Activated CD4-positive, alpha-beta T cell treated with anti-CD3 and anti-CD28 coated beads for 1 hour (primary cell): ENCODE measurements at places on chromosomes 12 and 14.

DNA sequence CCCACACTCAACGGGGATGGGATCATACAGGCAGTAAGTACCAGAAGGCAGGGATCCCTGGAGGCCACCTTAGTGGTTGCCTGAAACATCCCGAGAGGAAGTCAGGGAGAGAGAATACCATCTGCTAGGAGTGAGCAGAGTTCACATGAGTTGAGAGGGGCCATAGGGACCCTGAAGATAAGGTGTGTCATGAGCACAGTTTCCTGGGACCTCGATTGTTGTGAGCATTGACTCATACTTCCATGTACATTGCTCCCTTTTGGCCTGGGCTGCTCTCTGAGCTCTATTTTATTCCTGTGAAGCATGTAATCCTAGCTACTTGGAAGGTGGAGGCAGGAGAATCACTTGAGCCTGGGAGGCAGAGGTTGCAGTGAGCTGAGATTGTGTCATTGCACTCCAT, 120.5 kb downstream of the TBC1D30 start:
- DNase-seq, result no peak

DNA sequence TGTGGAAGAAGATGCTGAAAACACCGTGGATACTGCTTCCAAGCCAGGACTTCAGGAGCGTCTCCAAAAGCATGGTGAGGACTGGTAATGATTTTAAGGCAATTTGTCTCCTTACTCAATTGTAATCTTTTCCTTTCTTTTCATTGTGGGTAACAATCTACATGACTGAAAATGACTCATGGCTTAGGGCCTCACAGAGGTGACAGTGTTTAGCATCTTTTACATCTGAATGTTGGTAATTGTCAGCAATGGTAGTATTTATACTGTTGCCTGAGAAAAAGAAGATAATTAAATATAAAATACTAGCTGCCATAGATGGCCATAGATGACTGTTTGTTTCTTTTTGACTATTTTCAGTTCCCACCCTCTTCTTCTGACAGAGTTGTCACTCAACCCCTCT, 31.6 kb downstream of the TULP3 start:
- DNase-seq, result no peak

GRCh38 chr12:93460902-93461301, 6.4 kb upstream of the MRPL42 start:
- no peak for DNase-seq

DNA sequence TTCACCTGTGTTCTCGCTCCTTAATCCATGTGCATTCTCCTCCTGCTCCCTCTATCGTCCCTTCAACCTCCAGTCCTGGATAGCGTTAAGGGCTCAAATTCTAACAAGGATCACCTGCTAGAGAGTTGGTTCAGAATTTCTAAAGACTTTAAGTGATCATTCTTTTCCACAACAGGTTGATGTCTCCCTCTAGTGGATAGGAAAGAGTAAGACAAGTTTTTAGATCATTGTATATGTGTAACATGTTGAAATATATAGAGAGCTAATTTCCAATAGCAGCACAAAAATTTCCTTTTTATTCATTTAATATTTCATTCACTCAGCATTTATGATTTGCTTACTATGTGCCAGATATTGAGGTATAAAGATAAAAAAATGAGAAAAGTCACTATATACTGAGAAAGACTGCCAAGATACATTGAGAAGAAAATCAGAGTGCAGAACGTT, 9.3 kb upstream of the ESR2 start:
- DNase-seq, result no peak

- DNase-seq, result no peak
These were observed 132.5 kb downstream of the GPR135 start for GRCh38 chr14:59332727-59333126.

DNA sequence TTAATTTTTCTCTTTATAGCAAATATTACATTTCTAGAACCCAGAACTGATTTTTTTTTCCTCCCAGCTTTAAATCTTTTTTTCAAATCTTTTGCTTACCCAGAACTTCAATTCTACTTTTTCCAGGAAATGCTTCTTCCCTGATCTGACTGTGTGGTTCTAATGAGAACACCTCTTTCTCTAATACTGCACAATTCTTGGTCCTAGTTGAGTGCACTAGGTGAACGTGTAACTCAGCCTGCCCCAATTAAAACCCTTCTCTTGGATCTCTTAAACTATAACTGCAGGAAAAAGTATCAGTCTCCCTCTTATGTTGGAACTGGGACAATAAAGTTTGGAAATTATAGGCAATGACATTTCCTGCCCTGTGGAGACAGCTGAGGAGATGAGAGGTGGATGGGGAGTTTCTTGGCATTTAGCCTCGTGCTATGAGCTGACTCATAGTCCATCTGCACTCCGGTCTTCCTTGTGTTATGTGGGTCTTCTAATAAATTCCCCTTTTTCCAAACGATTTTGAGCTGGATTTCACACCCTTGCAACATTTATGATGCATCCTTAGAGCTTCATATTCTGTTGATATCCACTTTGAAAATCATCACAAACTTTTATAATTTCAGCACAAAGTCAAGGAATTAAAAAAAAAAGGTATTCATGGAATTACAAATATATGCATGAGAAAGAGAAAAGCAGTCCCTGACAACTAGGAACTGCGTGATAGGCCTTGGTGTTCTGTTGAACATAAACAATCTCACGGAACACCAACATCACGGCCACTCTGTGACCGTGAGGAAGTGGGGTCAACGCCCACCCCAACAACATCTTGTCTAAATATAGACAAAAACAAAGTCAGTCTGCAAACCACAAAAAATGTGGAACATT, 52.4 kb downstream of the BRMS1L start:
- no peak for DNase-seq

DNA sequence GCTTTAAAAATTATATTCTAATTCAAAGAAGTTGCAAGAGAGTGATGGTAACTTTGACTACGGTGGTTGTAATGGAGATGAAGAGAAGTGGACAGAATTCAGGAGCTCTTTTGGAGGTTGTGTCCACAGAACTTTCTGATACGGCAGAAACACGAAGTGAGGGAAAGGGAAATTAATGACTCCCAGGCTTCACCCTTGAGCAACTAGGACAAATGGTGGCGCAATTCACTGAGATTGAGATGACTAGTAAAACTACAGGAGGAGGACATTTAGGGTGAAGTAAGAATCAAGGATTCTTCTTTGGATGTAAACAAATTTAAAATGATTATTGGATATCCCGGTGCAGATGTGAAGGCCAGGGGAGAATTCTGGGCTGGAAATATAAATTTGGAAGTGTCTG, 212.6 kb downstream of the PTPRO start:
- no peak for DNase-seq

DNA sequence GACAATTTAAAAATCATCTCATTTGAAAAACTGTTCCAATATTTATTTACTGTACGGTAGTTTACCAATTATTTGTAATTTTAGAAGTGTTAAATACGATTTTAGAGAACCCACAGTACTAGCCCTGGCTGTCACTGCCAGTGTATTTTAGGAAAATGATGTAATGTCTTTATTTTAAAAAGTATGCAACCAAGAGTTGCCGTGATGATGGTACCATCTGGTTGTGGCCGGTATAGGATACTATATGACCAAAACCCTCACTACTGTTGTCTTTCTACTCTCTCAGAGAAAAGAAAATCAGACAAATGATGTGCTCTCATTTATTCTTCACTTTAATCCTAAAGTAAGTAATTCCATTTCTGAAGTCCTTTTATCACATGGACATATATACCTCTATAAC, 395.0 kb downstream of the FOXG1 start:
- no peak for DNase-seq

DNA sequence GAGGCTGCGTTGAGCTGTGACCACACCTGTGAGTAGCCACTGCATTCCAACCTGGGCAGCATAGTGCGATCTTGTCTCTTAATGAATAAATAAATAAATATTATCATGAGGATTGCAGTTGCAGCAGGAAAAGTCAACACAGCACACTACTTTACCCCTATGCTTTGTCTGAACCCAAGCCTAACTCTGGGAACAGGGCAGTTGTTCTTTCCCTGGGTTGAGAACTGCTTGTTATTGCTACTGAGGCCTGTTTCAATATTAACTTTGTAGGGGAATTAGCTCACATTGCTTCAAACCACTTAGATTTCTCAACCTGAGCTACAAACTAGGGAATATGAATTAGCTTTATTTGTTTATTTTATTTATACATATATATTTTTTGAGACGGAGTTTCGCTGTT, 102.5 kb downstream of the SCN8A start:
- DNase-seq, result no peak

GRCh38 chr14:76672123-76672522, 89.1 kb upstream of the VASH1 start:
- DNase-seq, result no peak

GRCh38 chr14:23319746-23320583, 1.3 kb upstream of the PABPN1 start:
- DNase-seq, result no peak

GRCh38 chr12:124434951-124435805, 132.2 kb downstream of the NCOR2 start:
- no peak for DNase-seq

GRCh38 chr12:116614194-116614915, 55.2 kb downstream of the MAP1LC3B2 start:
- no peak for DNase-seq

- peak; percentile 67 for DNase-seq
These were observed 12.1 kb upstream of the FLVCR2 start for GRCh38 chr14:75566321-75566720.

DNA sequence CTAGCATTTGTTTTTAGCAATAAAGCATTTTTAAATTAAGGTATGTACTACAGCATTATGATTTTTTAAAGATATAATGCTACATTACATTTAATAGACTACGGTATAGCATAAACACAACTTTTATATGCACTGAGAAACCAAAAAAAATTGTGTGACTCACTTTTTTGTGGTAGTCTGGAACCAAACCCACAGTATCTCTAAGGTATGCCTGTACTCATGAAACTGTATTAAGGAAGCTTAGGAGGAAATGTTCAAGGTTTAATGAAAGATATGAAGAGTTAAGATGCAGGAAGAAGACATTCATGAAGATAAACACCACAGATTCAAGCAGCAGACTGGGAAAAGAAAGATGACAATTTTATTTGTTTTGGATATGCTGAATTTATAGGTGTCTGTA, 51.7 kb downstream of the PPP1R12A start:
- DNase-seq, result no peak

DNA sequence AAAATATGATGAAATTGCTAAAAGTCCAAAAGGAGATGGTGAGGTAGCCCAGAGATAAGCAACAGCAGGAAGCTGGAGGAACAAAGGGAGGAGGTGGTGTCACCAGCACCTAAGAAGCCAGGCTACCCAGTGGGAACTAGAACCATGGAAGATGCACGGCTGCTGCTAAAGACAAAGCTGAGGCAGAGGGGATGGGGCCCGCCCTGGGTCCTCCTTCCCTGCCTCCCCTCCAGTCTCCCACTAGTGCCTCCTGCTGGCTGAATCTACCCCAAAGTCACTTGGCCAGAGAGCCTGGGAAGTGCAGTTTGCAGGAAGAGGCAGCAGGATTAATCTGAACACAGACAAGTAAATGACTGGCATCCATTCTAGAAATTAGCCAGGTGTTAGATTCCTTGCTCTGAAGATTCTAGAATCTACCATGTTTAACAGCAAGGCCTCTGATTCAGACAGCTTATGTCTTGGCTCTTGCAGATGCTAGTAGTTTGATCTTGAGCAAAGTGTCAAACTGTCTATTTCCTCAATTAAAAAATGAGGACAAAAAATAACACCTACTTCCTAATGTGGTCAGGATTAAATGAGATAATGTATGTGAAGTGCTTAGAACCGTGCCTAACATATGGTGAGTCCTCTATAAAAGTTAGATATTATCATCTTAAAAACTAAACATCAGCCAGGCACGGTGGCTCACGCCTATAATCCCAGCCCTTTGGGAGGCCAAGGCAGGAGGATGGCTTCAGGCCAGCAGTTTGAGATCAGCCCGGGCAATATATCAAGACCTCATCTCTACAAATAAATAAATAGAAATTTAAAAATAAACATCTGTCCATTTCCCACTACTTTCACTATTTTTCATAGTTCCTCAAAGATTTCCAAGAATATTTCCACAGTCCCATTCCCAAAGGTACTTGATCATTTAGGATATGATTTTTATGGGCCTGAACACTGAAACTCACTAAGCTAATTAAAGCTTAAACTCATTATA, 5.8 kb upstream of the LRP10 start:
- no peak for DNase-seq

- DNase-seq, result no peak
These were observed 113.3 kb downstream of the PRMT8 start for GRCh38 chr12:3604286-3604685.

DNA sequence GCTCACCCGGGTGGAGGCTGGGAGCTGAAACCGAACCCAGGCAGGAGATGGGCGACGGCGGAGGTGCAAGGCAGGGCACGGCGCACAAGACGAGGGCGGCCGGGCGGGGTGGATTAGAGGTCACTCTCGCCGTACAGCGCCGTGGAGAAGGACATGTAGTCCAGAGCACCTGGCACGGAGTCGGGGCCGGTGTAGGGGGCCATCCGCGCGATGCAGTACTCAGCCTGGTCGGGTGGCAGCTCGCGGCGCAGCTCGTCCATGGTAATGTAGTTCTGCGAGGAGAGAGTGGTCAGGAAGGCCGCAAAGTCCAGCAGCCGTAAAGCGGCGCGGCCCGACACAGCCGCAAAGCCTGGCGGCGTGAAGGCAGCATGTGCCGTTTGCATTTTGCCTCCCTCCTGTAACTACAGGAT, 81.9 kb upstream of the ZFP36L1 start:
- no peak for DNase-seq

GRCh38 chr14:68653804-68654203, 139.1 kb downstream of the ZFP36L1 start:
- no peak for DNase-seq

DNA sequence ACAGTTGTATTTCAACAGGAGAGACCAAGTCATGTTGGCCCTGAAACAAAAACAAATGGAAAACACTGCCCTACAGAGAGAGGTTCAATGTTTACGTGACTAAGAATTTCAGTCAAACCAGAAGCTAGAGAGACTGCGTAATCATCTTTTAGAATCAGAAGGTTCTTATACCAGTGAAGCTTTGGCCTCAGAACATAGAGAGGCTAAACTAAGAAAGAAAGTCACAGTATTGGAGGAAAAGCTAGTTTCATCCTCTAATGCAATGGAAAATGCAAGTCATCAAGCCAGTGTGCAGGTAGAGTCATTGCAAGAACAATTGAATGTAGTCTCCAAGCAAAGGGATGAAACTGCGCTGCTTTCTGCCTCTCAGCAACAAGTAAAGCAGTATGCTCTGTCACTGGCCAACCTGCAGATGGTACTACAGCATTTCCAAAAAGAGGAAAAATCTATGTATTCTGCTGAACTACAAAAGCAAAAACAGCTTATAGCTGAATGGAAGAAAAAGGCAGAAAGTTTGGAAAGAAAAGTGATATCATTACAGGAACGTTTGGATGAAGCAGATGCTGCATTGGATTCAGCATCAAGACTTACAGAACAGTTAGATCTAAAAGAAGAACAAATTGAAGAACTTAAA, 32.5 kb upstream of the NUAK1 start:
- no peak for DNase-seq

- DNase-seq, result no peak
These were observed 11.2 kb upstream of the PYGL start for GRCh38 chr14:50955373-50956043.
